Stimulated activated CD8-positive, alpha-beta memory T cell treated with anti-CD3 and anti-CD28 coated beads, Interleukin-7, amount 100 ng/mL, for 1 hour (primary cell): ENCODE measurements at places on chromosomes 12 and 14.

DNA sequence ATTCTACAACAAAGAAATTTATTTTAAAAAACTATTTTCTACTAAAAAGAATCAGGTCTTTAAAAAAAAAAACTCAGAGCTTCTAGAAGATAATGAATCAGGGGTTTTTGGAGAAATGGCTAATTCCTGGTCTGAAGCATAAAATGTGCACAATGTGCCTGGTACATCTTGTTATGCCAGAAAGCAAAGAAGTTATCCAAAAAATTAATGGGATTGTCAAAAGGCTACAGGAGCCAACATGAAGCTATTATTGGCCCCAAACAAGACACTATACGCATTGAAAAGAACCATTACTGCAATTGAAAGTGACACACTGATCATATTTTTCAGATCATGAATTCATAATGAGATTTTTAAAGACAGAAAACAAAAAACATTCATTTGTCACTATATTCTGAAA, 19.3 kb upstream of the TUBA1A start:
- DNase-seq, result no peak

DNA sequence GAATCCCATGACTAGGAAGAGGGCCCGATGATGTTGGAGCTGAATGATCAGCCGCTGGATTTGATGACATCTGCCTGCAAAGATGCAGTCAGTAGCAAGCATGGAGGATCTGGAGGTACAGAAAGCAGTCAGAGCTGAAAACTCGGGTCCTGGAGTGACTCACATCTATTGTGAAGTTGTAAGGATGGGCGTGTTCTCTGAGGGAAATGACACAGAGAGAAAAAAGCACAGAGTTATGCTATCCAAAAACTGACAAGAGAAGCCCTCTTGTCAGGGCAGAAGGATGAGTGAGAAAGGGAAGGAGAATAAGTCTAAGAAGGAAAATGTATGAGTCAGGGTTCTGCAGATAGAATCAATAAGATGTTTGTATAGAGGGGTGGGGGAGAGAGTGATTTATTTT, 380.4 kb upstream of the CCDC196 start:
- no peak for DNase-seq

GRCh38 chr12:118052324-118053070, 8.5 kb downstream of the WSB2 start:
- DNase-seq, result no peak

GRCh38 chr12:82326905-82327503, 31.2 kb downstream of the CCDC59 start:
- DNase-seq, result no peak

DNA sequence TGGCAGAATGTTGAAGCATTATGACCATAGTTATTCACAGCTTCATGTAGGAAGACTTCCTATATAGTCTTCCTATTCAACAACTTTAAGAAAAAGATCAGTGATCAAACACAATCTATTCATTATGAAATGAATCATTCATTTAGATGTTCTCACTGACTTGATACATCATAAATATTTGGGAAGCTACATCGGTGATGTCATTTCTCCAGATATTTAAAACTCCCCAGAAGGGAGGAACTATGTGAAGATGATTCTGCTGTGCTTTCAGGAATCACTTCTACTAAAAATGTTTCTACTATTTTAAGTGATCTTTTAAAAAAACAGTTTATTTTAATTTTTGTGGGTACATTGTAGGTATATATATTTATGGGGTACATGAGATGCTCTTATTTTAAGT, 316.4 kb downstream of the BCAT1 start:
- no peak for DNase-seq

DNA sequence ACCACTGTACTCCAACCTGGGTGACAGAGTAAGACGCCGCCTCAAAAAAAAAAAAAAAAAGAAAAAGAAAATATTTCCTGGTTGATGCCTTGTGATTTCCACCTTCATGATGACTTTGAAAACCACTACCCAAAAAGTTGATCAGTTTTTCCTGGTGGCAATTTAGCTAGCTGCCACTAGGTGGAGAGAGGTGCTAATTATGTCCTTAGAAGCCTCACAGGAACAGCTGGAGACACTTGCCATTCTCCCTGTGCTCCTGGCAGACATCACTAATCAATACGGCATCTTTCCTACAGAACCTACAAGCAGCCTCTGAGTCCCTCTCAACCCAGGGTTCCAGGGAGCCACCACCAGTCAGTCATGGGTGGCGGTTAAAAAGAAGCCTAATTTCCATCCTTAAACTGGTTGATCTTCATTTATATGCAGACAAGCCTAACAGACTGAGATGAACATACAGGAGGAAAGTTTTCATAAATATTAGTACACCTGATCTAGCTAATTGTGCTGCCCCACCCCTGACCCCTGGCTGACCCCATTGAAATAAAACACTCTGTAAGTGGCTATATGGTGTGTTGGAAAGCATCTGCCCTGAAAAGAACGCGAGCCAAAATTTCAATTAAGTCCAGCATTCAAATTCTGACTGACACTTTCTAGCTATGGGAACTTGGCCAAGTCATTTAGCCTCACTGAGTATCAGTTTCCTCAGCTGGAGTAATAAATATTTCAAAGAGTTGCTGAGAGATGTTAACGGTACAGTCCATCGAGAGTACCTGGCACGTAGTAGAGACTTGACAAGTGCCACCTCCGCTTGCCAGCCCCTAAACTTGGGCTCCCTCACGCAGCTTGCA, 6.2 kb upstream of the OAS1 start:
- no peak for DNase-seq

DNA sequence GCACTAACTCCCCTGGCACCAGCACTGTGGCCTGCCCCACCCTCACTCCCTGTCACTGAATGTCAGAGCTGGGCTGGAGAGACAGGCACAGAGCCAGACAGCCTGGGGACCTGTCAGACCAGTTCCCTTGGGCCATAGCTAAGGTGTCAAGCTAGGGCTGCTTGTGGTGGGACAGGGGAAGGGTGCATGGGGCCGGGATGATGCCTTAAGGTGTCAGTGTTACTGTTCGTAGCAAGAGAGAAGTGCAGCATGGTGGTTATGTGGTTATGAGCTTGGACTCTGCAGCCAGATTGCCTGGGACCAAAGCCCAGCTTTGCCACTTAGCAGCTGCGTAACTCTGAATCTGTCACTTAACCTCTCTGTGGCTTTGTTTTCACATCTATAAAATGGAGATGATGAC, 3.8 kb downstream of the RAPGEF3 start:
- no peak for DNase-seq

DNA sequence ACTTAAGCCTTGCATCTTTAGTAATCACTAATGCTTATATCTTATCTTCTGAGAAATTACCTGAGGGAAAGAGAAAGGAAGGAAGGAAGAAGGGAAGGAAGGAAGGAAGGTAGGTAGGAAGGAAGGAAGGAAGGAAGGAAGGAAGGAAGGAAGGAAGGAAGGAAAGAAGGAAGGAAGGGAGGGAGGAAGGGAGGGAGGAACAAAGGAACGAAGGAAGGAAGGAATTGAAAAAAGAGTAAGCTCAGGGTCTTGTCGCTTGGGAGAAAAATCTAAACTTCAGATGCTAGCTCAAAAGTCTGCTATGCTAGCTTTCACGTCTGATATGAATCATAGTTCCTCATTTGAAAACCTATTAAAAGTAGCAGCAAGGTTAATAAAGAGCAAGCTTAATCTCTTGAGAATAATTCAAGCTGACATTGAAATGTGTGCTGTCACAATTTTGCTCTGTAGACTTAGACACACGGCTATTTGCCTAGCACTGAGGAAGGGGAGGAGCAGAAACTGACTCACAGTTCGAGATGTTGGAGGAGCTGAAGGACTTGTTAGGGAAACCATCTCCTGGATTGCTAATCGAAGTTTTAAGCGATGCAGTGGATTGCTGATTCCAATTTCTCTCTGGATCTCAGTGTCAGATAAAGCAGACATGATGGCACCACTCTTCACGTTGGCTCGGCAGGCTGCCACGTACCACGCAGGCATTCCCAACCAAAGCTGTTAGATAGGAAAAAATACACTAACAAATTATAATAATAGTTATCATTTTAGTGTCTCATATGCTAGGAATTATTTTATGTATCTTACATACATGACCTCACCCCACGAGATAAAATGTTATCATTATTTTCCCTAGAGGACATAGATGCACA, 216.7 kb downstream of the ACSS3 start:
- no peak for DNase-seq

- no peak for DNase-seq
These were observed at the start of gene PLEKHG3 for GRCh38 chr14:64704143-64704742. PLEKHG3 (plus strand) TSS chr14:64704424; CDS start chr14:64727632, 23,208 bp downstream.

- no peak for DNase-seq
These were observed 6.0 kb upstream of the ASB2 start for GRCh38 chr14:93982230-93983007.

- DNase-seq, result no peak
These were observed 210.6 kb downstream of the FBXL14 start for GRCh38 chr12:1383758-1384157.

DNA sequence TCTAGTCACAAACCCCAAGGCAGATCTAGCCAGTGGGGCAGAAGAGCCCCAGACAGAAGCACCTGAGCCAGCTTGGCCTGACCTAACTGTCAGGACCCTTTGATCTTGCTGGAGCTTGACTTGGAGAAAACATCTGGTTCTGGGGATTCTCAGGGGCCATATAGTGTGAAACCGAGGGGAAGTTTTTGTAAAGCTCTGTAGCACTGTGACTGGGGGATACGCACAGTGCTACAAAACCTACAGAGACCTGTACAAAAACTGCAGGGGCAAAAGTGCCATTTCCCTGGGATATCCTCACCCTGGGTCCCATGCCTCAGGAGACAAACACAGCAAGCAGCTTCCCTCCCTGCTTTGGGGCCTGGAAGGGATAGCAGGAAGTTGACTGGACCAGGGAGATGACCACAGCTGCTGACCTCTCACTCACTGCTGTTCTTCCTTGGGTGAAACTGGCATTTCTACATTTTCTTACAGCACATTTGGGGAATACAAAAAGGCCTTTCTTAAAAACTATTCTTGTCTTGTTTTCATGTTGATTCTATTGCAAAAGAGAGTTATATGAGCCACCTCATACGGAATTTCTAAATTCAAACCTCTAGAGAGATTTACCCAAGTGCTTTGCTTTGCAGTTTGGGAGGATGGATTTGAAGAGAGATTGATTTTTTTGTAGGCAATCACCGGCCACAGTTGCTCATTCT, 140.0 kb downstream of the DAD1 start:
- no peak for DNase-seq

DNA sequence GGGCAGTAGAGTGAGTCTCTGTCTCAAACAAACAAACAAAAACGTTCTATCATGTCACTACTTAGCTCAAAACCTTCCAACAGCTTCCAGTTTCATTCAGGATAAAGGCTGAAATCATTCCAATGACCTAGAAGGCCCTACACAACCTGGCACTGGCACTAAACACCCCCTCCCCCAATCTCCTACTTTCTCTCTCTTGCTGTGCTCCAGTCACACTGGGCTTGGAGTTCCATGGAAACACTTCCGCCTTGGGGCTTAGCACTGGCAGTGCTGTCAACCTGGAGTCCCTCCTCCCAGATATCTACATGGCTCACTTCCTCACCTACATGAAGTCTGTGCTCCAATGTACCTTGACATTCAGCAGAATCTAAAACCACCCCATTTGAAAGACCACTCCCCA, 65.0 kb upstream of the SINHCAF start:
- DNase-seq, result no peak

DNA sequence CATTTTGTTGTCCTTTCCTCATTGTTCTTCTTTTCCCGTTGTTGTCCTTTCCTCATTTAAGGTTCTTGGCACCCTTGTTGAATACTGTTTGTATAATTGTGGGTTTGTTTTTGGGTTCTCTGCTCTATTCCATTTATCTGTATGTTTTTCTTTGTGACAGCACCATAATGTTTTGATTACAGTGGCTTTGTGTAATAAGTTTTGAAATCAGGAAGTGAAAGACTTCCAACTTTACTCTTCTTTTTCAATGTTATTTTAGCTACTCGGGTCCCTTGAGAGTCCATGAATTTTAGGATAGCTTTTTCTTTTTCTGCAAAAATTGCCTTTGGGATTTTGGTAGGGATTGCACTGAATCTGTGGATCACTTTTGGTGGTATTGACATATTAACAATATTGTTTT, 28.1 kb downstream of the ETNK1 start:
- DNase-seq, result no peak

DNA sequence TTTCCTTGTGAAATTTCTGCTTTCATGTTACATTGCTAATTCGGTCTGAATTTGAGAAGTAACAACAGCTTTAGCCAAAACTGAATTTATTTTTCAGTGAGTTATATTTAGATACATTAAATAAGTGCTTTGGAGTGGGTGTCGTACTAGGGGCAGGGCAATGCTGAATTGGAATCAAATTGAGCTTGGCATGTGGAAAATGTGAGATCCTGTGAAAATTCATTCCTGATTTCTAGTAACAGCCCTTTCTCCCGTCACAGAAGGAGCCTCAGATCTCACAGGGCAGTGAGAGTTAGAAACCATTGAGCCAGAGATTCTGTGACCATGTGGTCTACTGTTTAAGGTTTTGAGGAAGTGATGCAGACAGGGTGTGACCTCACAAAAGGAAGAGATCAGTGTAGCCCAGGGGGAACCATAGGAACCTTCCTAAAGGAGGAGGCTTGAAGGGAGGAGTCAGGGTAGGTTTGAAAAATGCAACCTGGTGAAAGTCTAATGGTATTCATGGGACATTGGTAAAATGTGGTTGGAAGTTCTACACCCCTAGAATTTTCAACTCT, 1136.8 kb downstream of the AACS start:
- no peak for DNase-seq

DNA sequence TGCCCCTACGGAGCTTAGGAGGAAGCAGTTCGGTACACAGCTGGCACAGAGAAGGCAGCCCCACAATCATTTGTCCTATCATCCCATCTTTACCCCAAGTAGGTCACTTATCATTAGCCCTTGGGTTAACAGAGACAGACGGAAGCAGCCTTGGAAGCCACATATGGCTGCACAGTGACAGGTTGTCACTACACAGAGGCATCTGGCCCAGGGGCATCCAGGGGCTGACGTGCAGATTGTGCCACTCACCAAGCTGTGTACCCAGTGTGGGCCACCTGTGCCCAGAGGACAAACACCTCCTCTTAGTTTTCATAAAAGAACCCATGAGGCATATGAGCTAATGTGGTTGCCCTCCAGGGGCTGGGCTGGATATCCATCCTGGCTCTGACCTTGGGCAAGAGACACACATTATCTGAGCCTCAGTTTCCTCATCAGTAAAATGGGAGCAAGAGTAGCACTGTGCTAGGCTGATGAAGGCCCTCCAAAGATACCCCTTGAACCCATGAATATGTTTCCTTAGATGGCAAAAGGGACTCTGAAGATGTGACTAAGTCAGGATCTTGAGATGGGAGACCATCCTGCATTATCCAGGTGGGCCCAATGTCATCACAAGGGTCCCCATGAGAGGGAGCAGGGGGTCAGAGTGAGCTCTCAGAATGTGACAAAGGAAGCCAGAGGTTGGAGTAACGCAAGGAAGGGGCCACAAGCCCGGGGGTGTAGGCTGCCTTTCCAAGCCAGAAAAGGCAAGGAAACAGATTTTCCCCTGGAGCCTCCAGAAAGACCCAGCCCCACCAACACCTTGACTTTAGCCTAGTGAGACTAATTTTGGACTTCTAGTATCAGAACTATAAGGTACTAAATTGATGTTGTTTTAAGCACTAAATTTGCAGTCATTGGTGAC, 64.6 kb downstream of the C14orf132 start:
- DNase-seq, result no peak

GRCh38 chr14:63224196-63224595, 20.0 kb downstream of the RHOJ start:
- DNase-seq, result no peak

GRCh38 chr12:49673446-49674317, 33.5 kb downstream of the FMNL3 start:
- no peak for DNase-seq
